GM23248 (cell line): ENCODE measurements at places on chromosomes 12 and 14. TPM values are rescaled to one million over a fixed set of nuclear protein-coding genes. Genes with fewer than 3 reads are reported as not detected.
A peak's percentile ranks its signal among the peaks of the same experiment; 100 is the strongest.

DNA sequence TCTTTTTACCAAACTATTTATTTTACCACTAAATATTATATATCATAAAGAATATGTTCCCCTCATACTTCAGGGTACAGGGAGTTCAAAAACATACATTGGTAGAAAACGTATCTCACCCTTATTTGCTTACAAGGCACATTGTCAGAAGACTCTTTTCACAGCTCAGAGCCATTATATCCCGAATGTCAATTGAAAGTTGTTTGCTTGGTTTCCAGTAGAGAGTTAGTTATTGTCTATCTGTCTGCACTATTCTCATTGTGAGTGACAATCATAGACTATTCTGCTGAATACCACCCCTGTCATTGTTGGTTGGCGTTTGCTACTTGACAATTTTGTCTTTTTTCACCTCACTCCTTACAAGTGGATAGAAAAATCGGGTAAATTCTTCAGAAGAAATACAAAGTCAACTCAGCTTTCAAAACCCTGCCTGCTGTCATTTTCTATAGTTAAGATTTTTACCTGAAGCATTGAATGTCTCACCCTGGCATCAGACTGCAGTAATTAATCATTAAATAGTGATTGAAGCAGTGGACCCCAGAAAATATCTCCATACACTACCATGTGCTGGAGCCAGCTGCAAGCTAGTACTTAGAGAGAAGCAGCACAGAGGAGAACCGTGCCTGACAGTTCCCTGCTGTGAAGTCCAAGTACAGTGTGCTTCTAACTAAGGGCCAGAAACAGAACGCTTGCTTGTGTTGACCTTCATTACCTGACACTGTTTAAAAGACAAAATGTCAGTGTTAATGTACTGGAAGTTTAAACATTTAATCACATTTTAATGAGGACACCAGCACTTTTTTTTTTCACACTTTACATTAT, 510.6 kb downstream of the RERGL start:
- no peak for DNase-seq
- no peaks in the 10 kb centered on the region for H3K4me1 ChIP-seq
- H3K27me3 ChIP-seq: no peaks in the 10 kb centered on the region
- no peaks in the 10 kb centered on the region for H3K36me3 ChIP-seq
- H3K4me3 ChIP-seq: no peak overlapping the region

- peak; percentile 49 for DNase-seq
- H3K36me3 ChIP-seq: no peaks in the 10 kb centered on the region
- 0 out of 2 replicates have a peak, but pooled peaks cover 7% of the 10 kb centered on the region for H3K4me1 ChIP-seq
- H3K27me3 ChIP-seq: no peaks in the 10 kb centered on the region
Measured at GRCh38 chr12:112005419-112006395, 7.3 kb downstream of the TMEM116 start.

GRCh38 chr14:65937079-65937959, 524.8 kb downstream of the FUT8 start:
- DNase-seq: no peak
- no peak overlapping the region for H3K27ac ChIP-seq
- 0 out of 2 replicates have a peak, but pooled peaks cover 8% of the 10 kb centered on the region for H3K27me3 ChIP-seq
- no peaks in the 10 kb centered on the region for H3K36me3 ChIP-seq

GRCh38 chr12:75738486-75738885, 227.1 kb upstream of the KRR1 start:
- H3K27me3 ChIP-seq: no peaks in the 10 kb centered on the region
- peak; percentile 51 for DNase-seq
- H3K36me3 ChIP-seq: no peaks in the 10 kb centered on the region
- H3K4me3 ChIP-seq: no peak overlapping the region
- H3K27ac ChIP-seq: no peak overlapping the region
- H3K4me1 ChIP-seq: peaks cover 8% of the 10 kb centered on the region; the same call in 1 of the 2 replicates

- H3K36me3 ChIP-seq: peaks cover 39% of the 10 kb centered on the region
- no peak overlapping the region for H3K4me3 ChIP-seq
- H3K4me1 ChIP-seq: peaks cover 20% of the 10 kb centered on the region
- peak overlapping the region; percentile 78 for H3K27ac ChIP-seq
- H3K27me3 ChIP-seq: no peaks in the 10 kb centered on the region
Measured at GRCh38 chr14:71050227-71050823, 143.1 kb downstream of the PCNX1 start.

- no peaks in the 10 kb centered on the region for H3K36me3 ChIP-seq
- no peak overlapping the region for H3K4me3 ChIP-seq
- peaks cover 32% of the 10 kb centered on the region for H3K4me1 ChIP-seq
- no peaks in the 10 kb centered on the region for H3K27me3 ChIP-seq
- DNase-seq: no peak
Measured at GRCh38 chr14:68583548-68584280, 209.2 kb downstream of the ZFP36L1 start.

- no peaks in the 10 kb centered on the region for H3K4me1 ChIP-seq
- no peak overlapping the region for H3K4me3 ChIP-seq
- peaks cover 10% of the 10 kb centered on the region for H3K27me3 ChIP-seq
- no peak overlapping the region for H3K27ac ChIP-seq
Measured at GRCh38 chr12:95574799-95575452, 23.6 kb upstream of the USP44 start.

DNA sequence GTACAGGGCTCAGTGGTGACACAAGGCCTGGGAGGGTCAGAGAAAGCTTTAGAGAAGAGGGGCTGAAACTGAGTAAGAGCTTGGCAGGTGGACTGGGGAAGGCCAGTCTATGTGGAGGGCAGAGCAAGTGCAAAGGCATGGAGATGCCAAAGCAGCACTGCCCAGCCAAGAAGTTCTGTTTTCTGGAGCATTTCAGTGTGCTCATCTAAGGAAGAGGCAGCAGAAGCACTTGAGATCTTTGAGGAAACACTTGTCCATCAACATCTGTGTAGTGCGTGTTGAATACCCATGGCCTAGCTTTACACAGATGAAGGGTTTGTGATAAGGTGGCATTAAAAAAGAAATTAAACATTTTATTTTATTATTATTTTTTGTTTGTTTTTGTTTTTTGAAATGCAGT, 52.8 kb downstream of the FOS start:
- no peak overlapping the region for H3K27ac ChIP-seq
- no peaks in the 10 kb centered on the region for H3K27me3 ChIP-seq
- no peaks in the 10 kb centered on the region for H3K36me3 ChIP-seq
- H3K4me3 ChIP-seq: no peak overlapping the region
- DNase-seq: no peak

DNA sequence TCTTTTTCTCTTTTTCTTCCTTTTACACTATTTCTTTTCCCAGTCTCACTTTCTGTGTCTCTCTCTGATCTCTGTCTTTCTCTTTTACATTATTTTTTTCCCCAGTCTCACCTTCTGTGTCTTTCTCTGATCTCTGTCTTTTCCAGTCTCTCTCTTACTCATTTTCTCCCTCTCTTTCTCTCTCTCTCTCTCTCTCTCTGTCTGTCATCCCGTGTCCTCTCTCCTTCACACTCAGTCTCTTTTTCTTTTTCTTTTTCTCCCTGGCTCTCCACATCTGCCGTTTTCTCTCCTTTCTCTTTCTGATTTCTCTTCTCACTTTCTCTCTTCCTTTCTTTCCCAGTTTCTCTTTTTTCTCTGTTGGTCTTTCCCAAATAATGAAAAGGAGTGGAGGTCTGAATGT, 22.3 kb downstream of the DHRS4L2 start:
- H3K36me3 ChIP-seq: no peaks in the 10 kb centered on the region
- H3K27ac ChIP-seq: no peak overlapping the region
- H3K4me3 ChIP-seq: no peak overlapping the region
- no peak for DNase-seq
- H3K4me1 ChIP-seq: no peaks in the 10 kb centered on the region

DNA sequence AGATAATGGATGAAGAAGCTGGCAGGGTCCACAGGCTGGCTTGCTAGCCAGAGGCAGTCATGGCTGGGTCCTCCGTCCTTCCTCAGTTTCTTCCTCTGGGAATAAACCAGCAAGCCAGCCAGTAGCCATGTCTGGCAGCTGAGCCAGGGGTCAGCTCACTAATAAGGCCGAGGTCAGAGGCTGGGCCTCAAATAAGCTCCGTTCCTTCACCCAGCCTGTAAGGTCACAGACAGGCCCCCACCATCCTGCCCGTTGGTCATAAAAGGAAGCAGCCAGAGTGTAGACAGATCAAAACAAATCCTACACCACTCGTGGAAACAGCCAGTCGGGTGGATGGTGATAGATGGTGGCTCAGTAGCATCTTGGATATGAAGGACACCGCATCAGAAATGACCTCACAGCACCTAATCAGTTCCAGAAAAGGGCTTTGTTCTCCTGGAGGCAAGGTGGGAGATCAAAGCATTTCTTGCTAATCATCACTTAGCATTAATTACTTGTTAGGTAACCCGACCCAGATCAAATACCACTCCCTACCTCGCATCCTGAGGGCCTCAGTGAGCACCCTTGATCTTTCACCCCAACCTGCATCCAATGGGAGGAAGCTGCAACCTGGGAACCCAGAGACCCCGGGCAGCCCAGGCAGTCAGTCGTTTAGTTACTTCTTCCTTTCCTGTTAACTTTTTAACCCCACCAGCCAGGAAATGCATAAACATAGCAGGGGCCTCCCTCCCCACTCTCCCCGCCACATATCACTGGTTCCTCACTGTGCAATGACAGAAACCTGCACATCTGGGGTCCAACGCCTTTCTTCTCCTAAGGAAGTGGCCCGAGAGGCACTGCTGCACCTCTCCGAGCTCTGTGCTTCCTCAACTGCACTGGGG, 90.2 kb downstream of the KDM2B start:
- H3K4me1 ChIP-seq: no peaks in the 10 kb centered on the region
- no peak overlapping the region for H3K27ac ChIP-seq
- no peak overlapping the region for H3K4me3 ChIP-seq
- no peaks in the 10 kb centered on the region for H3K27me3 ChIP-seq
- H3K36me3 ChIP-seq: no peaks in the 10 kb centered on the region

DNA sequence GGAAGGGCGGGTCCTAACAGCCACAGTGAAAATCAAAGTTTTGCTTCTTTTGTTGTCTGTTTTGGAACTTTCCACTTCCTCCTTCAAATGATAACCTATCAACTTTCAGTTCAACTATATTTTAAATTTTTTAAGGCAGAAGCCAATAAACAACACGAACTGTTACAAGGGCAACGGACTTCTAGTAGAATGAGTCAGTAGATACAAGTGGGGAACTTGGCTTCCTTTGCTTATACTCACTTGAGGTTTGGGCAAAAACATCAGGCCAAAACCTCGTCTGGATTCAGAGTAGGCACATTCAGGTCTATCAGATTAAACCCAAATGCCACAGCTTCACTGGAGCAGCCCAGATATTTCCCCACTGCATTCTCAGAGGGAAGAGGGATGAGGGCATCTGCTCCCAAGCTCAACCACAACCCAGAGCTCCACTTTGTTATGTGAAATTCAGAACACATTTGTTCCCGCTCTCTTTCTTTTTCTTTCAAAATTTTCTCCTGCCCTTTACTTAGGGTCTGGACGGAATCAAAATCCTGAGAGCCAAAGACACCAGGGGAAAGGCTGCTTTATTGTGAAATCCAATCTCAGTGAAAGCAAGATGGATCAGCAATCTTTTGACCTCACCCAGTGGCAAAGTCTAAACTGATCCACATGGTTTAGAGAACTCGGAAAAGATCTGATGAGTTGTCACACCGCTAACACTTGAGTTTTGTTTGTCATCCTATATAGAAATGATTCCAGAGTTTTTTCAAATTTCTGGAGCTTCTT, 152.5 kb upstream of the BTG1 start:
- H3K36me3 ChIP-seq: no peaks in the 10 kb centered on the region
- peaks cover 43% of the 10 kb centered on the region for H3K4me1 ChIP-seq
- no peaks in the 10 kb centered on the region for H3K27me3 ChIP-seq
- peak overlapping the region; percentile 92 for H3K27ac ChIP-seq

- no peaks in the 10 kb centered on the region for H3K36me3 ChIP-seq
- no peaks in the 10 kb centered on the region for H3K27me3 ChIP-seq
- no peak overlapping the region for H3K27ac ChIP-seq
- H3K4me1 ChIP-seq: peaks cover 13% of the 10 kb centered on the region
- no peak overlapping the region for H3K4me3 ChIP-seq
- peak; percentile 4 for DNase-seq
Measured at GRCh38 chr14:89288114-89288513, 128.9 kb downstream of the FOXN3 start.

DNA sequence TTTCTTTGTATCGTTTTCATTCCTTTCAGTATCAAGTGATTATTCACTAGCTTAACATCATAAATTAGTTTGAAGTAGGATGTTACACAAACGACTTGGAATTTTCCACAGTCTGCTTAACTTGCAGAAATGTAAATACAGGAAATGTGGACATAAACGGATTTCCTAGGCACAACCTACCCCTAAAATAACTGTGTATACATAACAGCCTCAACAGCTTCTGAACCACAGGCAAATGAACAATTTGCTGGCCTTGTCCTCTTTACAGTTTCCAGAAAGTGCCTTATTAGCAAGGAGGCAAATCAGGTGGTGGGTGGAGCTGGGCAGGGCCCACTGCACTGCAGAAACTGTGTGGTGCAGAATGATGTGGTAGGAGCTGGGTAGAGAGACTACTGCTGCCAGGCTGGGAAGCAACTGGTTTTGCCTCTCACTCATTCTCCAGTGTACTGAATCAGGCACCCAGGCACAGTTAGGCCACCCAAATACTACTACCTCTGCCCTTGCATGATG, 14.1 kb downstream of the DRAM1 start:
- peak; percentile 80 for DNase-seq
- no peaks in the 10 kb centered on the region for H3K27me3 ChIP-seq
- peak overlapping the region; percentile 59 for H3K27ac ChIP-seq
- 0 out of 2 replicates have a peak, but pooled peaks cover 11% of the 10 kb centered on the region for H3K36me3 ChIP-seq
- peak overlapping the region; percentile 36 for H3K4me3 ChIP-seq

GRCh38 chr12:59699421-59700152, 103.8 kb downstream of the SLC16A7 start:
- peaks cover 32% of the 10 kb centered on the region for H3K4me1 ChIP-seq
- no peaks in the 10 kb centered on the region for H3K36me3 ChIP-seq
- H3K4me3 ChIP-seq: peak overlapping the region; percentile 69
- peak; percentile 88 for DNase-seq

DNA sequence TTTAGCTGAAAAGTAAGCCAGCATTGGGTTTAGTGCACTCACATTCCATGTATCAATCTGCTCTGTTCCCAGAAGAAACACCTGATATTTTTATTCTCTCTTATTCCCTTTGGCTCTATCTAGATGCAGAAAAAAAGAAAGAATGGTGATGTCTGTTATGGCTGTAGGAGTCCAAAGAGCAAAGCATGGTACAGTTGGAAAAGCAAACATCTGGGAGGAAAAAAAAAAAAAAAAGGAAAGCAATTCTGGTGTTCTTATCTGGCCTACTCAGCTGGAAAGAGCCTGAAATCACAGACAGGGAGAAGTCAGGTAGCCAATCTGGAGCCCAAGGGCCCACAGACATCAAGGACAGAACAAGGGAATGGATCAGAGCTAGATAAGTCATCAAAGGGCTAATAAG, 293.9 kb downstream of the DUSP6 start:
- no peaks in the 10 kb centered on the region for H3K36me3 ChIP-seq
- no peak overlapping the region for H3K27ac ChIP-seq
- H3K27me3 ChIP-seq: no peaks in the 10 kb centered on the region
- peaks cover 18% of the 10 kb centered on the region for H3K4me1 ChIP-seq
- no peak overlapping the region for H3K4me3 ChIP-seq

The INSM2 gene
- polyA plus RNA-seq: not detected in 2 replicates

The IL26 gene
- polyA plus RNA-seq: not detected in 2 replicates

The CLEC9A gene
- polyA plus RNA-seq: not detected in 2 replicates

The KLRC4 gene
- not detected in 2 replicates for polyA plus RNA-seq

The KCNH5 gene
- polyA plus RNA-seq: not detected in 2 replicates

The JAG2 gene
- polyA plus RNA-seq: 0.25 TPM in 1 of 2 replicates, not detected in the other

The TEX52 gene
- not detected in 2 replicates for polyA plus RNA-seq

The ZFC3H1 gene
- 25.4 and 27.0 TPM in 2 replicates for polyA plus RNA-seq

The KCNMB4 gene
- polyA plus RNA-seq: 1.2 and 1.7 TPM in 2 replicates

The PPM1H gene
- polyA plus RNA-seq: 0.03 and 0.13 TPM in 2 replicates

The SLC39A2 gene
- polyA plus RNA-seq: 0.24 TPM in 1 of 2 replicates, not detected in the other

The PRB2 gene
- 0.16 TPM in 1 of 2 replicates, not detected in the other for polyA plus RNA-seq
